Lung microvascular endothelial cell (primary cell): ENCODE measurements at places on chromosomes 13 and 19.

- DNase-seq, result no peak
Measured at GRCh38 chr19:28316464-28316863, 896.5 kb downstream of the UQCRFS1 start.

- DNase-seq, result peak; percentile 31
Measured at GRCh38 chr19:10603084-10603872, 16.2 kb upstream of the AP1M2 start.

DNA sequence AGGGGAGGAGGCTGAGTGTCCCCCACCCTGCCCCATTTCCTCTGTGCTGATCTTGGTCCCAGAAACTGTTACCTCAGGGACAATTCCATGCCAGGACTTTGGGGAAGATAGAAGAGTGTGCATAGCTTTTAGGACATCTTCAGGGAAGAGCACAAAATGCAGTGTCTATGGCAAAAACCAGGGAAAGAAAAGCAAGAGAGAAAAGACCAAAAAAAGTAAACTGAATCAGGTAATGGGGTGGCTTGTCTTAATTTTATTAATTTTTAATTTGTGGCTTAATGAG lies 109.4 kb downstream of the NDFIP2 start:
- DNase-seq, result no peak

- no peak for DNase-seq
Measured at GRCh38 chr19:35123573-35123972, 8.0 kb downstream of the FXYD3 start.

DNA sequence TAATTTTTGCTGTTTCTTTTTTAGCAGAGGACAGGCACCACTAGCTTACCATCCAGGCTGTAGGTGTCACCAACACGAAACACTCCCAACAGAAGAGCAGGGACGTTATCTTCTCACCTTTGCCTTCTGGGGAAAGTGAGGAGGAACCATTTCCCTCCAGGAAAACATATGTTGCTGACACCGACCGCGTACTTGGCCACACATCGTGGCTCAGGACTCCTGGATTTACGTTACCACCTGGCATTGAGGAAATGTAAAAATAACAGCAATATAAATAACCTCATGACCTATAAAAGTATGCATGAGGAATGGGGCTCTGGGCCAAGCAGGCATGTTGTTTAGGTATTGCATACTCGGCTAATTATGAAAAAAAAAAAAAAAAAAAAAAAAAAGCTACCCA lies 525.1 kb downstream of the MYO16 start:
- peak; percentile 11 for DNase-seq

GRCh38 chr19:7550987-7551761 lies 15.7 kb downstream of the PNPLA6 start:
- peak; percentile 68 for DNase-seq
